Epithelial cell of prostate (primary cell): ENCODE measurements at places on chromosomes 7 and 10.

DNA sequence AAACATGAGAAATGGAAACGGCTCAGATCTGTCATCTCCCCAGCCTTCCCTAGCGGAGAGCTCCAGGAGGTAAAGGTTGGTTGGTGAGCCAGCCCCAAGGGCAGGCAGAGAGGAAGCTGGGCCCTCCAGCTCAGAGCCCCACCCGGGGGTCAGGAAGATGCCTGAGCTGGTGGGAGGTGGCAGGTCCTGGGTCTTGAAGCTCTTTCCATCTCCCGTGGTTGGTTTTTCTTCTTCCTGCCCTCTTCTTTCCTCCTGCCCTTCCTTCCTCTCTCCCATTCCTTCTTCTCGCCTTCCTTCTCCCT is 384.2 kb upstream of the FOXK1 start:
- DNase-seq: no peak

- DNase-seq: peak; percentile 87
Observed at GRCh38 chr7:47291461-47292081, 290.3 kb downstream of the TNS3 start.

DNA sequence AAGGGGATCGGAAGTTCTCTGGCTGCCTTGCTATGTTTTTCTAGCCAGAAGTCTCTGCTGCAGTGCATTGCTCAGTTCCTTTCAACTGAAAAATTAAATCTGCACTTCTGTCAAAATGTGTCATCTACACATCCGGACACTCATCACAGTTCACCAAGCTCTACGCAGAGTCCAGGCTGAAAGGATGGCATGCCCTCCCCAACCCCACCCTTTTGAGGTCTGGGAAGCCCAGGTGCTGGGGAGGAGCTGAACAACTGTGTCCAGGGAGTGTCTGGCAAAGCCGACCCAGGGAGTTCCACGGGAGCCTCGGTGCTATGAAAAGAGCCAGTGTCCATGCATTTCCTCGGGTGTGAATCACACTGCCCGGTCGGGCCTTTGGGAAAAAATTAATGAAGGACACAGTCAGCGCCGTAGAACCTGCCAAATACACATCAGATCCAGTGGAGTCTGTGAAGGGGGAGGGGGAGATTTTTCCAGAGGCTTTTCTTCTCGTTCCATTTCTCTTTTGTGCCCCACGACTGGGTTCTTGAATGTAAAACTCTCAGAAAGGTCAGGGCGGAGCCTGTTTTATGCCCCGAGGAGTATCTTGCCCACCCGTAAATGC is 757 bp upstream of the PALS2 start:
- DNase-seq: no peak

- no peak for DNase-seq
Observed at GRCh38 chr7:143499246-143499645, 21.6 kb downstream of the TAS2R41 start.

GRCh38 chr10:121440461-121440860 is 157.8 kb downstream of the FGFR2 start:
- no peak for DNase-seq

- DNase-seq: no peak
Observed at GRCh38 chr7:133484086-133484485, 231.2 kb downstream of the EXOC4 start.

DNA sequence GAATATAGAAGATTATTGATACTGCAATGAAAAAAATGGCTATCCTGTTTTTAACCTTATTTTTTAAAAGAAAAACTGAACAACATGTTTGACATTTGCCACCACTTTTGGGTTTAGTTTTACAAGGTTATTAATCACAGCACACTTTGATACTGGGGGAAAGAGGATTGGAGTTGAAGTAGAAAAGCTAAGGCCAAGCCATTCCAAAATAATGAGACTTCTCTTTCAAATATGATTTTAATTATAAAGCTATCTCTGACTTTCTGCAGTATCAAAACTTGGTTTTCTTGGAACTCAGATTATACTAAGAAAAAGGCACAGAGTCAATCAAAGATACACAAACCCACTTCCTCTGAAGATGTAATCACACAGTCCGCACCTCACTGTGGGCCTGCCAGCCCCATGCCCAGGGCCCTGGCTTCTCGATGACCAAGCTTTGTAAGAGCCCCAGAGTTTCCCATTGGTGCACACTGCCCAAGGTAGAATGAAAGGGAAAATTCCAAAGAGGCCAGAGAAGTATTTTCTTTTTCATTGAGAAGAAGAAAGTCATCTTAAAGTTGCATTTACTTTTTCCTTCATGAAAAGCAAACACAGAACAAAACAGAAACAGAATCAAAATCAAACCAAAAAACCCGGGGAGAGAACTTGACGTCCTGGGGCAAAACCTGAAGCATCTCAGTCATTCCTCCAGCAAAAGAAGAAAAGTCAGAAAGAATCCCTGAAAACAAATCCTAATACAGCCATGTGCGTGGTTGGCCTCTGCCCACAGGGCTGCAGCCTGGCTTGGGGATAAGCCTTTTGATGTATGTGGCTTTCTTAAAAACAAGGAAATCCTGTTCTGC is 187.7 kb upstream of the KLF6 start:
- no peak for DNase-seq

GRCh38 chr10:34137955-34138354 is 677.1 kb downstream of the PARD3 start:
- DNase-seq: peak; percentile 56

DNA sequence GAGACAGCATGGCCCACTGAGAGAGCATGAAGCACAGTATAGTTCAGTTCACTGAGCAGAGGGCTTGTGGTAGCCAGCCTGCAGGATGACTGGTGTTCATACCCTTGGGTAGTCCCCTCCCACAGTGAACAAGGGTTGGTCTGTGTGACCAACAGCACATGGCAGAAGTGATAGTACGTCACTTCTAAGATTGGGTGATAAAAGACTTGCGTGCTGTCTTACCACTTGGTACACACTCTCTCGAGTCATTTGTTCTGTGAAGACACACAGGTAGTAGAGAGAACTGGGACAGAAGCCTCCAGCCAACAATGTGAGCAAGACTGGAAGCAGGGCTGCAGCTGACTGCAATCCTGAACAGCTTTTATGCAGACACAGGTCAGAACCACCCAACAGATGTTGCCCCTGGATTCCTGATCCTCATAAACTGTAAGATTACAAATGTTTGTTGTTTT is 14.6 kb downstream of the EPC1 start:
- peak; percentile 64 for DNase-seq

DNA sequence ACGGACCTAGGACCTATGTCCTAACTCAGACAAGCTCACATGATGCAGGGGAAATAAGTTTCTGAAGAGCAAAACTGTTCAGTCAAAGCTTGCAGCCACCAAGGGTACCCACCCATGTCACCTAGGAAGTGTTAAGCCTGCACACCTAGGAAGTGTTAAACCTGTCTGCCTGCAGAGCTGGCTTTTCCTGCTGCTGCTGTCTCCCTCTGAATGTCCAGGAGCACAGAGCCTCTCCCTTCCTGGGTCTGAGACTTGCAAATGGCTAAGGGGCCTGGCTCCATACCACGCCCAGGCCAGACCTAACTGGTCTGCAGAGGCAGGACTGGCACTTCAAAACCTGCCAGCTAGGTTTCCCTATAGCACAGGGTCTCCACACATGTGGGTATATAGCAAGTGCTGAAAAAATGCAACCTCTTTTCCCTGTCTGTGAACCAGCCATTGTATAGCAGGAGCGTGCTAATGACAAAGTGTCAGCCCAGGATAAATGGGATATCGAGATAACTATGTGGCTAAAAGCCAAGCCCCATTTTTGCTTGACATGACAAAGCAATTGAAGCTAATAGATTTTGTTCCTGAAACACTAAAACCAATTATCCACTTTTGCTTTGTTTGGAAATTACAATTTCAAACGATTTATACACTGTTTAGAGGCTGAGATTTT is 1.5 kb downstream of the GDF2 start:
- DNase-seq: no peak

DNA sequence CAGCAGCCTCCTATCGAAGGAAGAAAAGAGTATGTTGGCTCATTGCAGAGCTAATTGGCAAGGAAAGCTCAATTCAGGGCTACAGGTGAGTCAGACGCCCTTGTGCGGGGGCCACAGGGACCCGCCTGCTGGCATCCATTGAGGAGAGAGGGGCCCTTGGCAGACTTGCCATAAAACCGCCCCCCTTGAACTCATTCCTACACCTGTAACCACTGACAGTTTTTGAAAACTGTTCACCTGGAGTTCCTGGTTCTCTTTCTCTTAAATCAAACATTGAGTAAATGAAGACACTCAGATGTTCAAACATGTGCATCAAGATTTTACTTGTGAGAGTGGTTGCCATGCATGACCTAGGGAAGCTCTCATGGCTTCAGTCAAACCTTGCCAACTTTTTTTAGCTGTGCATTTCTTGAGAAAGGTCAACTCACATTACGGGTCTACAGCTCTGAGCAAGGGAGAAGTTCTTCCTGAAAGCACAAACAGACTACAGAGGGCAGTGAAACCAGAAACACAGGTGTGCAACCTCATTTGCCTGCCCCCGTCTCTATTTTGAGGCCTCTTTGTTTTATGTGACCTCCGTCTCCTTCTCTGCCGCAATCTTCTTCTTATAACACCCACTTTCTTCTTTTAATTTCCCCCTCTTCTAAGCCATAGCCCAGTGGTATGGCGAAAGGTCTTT is 87.8 kb downstream of the TBXAS1 start:
- no peak for DNase-seq

DNA sequence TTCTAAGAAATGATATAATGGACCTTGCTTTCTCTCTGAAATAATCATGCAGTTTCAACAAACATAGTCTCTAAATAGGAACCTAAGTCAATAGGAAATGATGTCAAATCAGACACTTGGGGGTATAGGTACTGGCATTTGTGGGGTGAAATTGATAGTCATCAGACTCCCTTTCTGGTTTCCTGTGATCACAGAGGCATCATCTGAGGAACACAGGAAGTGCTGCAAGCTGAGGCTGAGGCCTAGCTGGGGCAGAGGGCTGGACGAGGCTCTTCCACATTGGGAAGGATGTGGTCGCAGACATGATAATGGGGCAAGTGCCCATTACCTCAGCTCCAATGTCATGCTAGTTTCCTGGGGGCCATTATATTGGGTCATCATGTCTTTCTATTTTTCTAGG is 33.5 kb upstream of the TARP start:
- DNase-seq: no peak

DNA sequence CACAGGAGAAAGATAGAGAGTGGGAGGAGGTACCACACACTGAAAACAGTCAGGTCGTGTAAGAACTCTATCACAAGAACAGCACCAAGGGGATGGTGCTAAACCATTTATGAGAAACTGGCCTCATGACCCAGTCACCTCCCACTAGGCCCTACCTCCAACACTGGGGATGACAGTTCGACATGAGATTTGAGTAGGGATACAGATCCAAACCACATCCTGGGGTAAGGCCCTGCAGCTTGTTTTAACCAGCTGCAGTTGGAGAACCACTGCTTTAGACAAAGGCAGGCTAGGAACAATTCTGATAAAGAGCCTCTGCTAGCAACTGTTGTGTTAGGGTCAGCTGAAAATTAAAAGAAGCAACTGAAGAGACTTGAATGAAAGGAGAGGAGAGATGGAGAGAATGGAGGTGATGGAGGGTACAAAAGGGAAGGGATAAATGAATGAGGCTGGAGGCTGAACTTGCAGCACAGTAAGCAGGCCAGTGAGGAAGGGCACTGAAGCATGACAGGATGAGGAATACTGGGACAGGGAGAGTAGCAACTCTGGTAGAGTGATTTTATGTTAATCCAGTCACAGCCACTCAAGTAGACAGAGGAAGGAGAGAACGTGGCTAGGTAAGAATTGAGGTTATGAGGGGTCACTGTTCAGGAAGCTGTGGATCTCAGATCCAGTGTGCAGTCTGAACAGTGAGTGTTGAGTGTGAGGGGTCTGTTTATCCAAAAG is 23.6 kb downstream of the MEST start:
- no peak for DNase-seq

DNA sequence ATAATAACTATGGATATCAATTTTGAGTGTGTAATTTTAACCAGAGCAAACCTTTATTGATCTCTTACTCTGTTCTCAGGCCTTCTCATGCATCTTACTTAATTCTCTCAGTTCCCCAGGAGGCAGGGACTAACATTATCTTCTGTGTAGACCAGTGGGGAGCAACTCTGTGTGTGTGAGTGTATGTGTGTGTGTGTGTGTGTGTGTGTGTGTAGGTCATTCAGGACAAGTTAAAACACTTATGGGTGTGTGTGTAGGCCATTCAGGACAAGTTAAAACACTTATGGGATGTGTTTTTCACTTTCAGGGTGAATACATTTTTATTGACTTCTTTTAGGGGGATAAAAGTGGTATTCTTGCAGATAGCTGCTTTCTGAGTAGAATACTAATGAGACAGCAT is 145.0 kb downstream of the ADAM12 start:
- no peak for DNase-seq

GRCh38 chr7:74104702-74105101 is 21.1 kb downstream of the LIMK1 start:
- DNase-seq: no peak

DNA sequence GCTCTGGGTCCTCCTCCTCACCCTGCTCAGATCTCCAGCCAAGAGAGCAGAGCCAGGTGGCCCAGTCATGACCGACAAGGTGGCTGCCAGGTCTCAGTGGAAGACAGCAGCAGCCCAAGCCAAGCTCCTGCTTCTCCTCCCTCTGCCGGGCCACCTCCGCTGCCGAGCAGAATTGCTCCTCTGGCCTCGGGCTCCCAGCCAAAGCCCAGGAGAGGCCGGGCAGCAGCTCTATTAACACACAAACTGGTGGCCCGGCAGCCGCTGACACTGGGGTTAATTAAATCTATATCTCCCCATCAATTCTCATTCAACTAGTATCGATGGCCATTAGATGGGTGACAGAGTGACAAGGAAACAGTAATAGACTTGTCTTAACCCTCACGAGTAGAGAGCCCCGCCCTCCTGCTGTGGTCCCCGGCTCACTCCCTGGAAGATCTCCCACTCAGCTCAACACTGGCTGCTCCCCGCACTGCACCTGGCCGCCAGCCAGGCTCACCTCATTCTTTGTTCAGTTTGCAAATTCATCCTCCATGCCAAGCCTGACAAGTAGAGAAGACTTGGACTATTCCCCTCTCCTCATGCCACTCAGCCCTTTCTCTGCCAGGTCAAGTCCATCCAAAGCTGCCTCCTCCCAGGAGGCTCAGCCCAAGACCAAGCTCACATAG is 74.1 kb upstream of the UNC5B start:
- no peak for DNase-seq

- peak; percentile 43 for DNase-seq
Observed at GRCh38 chr7:55053651-55054571, 35.1 kb downstream of the EGFR start.

DNA sequence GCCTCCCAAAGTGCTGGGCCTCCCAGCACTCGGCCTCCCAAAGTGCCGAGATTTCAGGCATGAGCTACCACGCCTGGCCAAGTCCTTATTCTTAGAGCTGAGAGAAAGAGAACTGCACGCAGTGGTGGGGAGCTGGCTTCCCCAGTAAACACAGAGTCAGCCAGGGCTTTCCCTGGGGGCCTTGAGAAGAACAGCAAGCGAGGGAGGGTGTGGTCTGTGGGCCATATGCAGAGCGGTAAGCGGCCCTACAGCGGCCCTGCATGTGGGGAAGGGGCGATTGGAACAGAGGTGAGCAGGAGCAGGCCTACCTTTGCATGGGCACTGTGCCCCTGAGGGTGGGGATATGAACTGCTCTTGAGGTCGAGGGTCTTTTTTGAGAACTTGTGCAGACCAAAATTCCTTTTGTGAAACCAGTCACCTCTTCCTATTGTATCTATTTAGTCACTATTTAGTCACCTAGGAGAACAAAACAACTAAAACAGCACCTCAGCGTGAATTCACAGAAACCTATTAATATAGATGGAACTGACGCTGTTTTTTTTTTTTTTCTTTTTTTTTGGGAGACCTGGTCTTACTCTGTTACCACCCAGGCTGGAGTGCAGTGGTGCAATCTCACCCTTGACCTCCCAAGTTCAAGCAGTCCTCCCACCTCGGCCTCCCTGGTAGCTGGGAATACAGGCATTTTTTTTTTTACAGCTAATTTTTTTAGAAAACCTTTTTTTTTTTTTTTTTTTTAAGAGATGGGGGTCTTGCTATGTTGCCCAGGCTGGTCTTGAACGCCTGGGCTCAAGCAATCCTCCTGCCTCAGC is 36.9 kb upstream of the SH2D4B start:
- no peak for DNase-seq
